Stimulated activated CD8-positive, alpha-beta memory T cell treated with anti-CD3 and anti-CD28 coated beads, Interleukin-15, amount 100 ng/mL, for 4 hours (primary cell): ENCODE measurements at places on chromosomes 7 and 10.

- peak; percentile 43 for DNase-seq
These were observed 7.5 kb upstream of the LRRN3 start for GRCh38 chr7:111083413-111083812.

DNA sequence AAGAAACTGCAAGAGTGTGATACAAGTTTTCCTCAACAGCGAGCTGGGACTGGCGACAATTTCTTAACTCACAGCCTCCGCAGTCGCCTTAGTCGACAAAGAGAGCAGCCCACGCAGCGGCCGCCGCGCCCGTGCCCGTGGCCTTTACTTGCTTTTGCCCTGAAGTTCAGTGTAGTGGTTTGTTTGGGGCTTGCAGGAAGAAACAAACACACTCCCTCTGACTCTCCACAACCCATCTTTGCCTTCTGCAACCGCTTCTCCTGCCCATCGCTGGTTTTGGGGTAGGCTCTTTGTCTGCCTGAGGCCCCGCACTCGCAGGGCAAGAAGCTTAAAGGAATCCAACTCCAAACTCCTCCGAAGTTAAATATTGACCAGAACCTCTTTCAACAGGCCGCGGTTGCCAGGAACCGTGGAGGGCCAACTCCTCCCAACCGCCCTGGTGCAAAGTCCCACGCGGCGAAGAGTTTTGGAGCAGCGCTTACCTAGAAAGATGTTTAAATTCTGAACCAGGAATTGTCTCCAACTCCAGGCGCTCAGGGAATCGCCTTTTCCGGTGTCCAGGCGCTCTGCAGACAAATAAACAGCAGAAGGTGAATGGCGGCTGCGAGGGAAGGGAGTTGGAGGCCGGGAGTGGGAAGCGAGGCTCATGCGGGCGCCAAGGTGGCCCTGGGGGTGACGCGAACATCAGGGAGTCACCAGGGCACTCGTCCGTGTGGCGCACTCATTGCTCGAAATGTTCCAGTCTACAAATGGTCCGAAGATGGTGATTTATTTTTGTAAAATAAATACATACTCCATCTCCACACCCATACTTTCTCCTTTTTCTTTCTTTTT lies 8.3 kb downstream of the HOXA4 start:
- DNase-seq = no peak

- DNase-seq = no peak
These were observed 38.8 kb downstream of the PRKAG2 start for GRCh38 chr7:151838072-151838471.

DNA sequence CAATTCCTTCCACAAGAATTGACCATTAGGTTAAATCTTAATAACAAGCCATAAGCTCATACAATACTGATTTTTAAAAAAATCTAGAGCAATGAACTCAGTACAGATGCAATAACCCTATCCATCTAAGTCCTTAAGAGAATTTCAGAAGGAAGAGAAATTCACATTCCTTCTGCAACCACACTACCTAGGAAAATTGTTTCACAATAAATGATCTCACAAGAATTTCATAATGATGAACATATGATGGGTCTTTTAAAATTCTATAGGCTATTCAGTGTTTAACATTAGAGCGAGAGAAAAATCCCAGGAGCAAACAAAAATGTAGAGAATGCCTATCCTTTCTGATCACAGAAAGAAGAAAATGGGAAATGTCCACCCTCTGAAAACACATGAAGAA lies 70.0 kb upstream of the MAGI2 start:
- DNase-seq = no peak

GRCh38 chr7:65233409-65234034 lies 140.1 kb upstream of the ZNF92 start:
- DNase-seq = no peak

DNA sequence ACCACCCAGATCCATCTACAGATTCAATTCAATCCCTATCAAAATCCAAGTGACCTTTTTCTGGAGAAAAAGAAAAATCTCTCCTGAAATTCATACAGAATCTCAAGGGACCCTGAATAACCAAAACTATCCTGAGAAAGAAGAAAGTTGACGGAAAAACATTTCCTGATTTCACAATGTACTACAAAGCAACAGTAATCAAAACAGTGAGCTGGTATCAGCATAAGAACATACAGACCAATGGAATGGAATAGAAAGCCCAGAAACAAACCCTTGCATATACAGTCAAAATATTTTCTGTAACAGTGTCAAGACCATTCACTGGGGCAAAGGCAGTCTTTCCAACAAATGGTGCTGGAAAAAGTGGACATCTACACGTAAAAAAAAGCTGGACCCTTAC lies 89.9 kb downstream of the JMJD1C start:
- DNase-seq = no peak

- DNase-seq = no peak
These were observed 23.4 kb downstream of the PYROXD2 start for GRCh38 chr10:98391578-98391991.

- DNase-seq = no peak
These were observed 176.6 kb downstream of the GALNT11 start for GRCh38 chr7:152202056-152202455.

DNA sequence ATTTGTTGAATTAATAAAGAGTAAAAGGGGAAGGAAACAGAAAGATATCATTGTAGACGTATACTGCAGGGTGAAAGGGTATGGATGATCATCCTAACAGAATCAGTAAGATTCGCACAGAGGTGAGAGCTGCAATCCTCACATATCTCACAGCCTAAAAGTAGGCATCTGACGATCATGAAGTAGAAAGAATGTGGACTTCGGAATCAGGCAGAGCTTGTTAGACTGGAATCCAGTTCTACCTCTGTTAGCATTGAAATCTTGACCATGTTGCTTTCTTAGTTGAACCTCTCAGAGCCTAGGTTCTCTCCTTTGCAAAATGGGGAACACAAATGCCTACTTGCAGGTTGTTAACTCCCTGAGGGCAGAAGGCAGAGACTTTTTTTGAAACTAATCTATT lies 320.0 kb upstream of the C7orf33 start:
- no peak for DNase-seq

DNA sequence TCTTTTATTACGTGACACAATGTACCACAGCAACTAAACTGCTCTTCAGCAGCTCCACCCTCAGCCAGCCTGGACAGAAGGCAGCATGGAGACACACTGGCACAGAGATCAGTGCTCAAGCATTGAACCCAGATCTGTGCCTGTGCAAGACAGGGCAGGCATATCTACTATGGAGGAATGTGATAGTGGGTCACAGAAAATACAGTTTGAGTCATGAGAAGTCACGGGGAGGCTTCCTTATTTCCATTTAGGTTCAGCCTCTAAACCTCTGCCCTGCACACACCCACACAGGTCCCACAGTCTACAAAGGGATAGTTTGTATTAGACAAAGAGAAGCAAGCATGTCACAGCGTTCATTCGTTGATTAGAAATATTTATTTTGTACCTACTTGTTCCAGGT lies 187.4 kb upstream of the AGR3 start:
- no peak for DNase-seq

GRCh38 chr7:130838738-130839137 lies 104.7 kb upstream of the KLF14 start:
- no peak for DNase-seq

DNA sequence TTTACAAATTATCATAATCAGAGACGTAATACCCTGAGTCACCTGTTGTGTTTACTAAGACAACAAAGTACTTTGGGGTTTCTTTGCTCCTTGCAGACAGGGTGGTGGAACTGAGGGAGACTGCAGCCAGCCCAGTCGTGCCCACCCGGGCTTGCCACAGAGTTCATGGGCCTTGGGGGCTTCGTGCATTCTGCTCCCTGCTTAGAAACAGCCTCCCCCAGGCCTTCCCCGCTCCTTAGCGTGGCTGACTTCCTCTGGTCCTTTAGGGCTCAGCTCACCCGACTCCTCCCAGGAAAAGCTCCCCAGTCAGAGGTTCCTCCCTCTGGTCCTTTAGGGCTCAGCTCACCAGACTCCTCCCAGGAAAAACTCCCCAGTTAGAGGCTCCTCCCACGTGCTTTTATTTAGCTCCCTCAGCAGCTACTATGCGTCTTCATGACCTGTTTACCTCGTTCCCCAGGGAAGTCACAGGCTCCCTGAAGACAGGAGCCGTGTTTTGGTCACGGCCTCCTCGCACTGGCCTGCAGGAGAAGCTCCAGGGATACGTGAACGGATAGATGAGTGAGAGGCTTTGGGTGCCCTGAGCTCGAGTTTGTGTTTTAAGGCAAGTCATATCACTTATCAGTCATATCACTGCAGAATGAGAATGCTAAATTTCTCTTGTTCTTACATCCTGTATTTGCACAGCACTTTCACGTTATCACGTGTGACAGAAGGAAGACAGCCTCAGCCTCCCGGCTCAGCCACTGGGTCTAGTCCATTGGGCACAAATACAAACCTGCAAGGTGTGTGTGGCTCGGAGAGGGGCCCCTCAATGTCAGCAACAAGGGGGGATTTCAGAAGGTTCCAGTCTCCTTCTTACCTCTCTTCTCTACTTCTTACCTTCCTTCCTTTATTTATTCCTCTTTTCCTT lies 52.7 kb upstream of the VIPR2 start:
- no peak for DNase-seq

GRCh38 chr10:4686644-4686996 lies 139.4 kb upstream of the AKR1E2 start:
- no peak for DNase-seq

- no peak for DNase-seq
These were observed 15.3 kb downstream of the GNAT3 start for GRCh38 chr7:80496586-80496985.

GRCh38 chr10:3876350-3876962 lies 91.4 kb upstream of the KLF6 start:
- no peak for DNase-seq

- DNase-seq = no peak
These were observed 10.1 kb upstream of the LAT2 start for GRCh38 chr7:74199551-74200355.

DNA sequence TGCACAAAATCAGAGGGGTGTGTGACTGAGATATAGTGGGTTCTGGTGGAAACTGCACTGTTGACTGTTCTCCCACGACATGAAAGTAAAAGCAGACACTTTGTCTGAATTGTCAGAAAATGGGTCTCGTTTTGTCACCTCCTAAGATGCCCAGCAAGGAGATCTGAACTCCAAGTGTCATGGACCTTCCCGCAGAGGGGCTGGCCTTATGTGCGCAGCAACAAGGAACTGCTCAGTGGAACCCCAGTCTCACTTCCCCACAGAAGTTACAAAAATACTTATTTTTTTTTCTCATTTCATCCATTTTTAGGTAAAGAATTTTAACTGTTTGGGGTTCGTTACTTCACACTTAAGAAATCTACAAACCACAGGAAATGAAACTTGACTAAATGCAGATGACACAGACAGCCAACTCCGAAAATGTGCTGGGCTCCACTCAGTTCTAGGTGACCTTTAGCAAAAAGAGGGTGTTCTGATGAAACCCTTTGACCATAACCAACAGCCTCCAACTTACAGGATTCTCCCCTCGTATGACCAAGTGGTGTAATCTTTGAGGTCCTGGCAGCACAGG lies 115.0 kb downstream of the FAM107B start:
- peak; percentile 13 for DNase-seq

DNA sequence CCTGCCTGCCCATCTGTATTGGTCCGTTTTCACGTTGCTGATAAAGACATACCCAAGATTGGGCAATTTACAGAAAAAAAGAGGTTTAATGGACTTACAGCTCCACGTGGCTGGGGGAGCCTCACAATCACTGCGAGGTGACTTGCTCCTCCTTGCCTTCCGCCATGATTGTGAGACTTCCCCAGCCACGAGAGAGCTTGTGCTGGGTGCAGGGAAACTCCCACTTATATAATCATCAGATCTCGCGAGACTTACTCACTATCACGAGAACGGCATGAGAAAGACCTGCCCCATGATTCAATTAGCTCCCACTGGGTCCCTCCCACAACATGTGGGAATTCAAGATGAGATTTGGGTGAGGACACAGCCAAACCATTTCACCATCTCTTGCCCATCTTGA lies 111.8 kb downstream of the MYL10 start:
- DNase-seq = no peak
